Cerebellum (tissue), 4 donors: ENCODE measurements at places on chromosomes 4 and X. TPM values are rescaled to one million over a fixed set of nuclear protein-coding genes. Genes with fewer than 3 reads are reported as not detected.

The HSFX4 gene
- not detected for total RNA-seq

DNA sequence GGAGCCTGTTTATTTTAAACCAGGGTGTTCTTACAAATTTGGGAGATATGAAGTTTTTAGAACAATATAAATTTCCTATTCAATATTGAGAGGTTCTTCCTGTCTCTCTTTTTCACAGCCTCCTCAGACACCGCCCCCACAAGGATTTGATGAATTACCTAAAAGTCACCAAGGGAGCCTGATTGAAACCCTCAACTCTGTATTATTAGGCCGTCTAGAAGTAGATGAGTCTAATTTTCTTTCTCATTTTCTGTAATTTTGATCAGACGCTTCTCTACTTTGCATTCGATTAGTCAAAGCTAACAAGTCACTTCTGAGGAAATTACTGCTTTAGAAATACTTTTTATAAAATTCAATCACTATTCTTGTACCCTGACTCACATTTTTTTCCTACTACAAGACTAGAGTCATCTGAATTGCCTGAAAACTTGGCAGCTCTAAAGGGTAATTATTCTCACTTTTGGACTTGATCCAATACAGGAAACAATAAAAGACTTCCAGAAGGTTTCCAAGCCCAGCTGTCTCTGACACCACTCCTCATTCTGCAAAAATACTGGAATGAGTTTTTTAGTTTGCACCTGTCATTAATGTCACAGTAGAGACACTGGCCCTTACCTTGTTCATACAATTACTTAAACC, 111.2 kb downstream of the ELOVL6 start:
- DNase-seq, result peak; percentile 19

GRCh38 chr4:26105337-26105736, 191.3 kb downstream of the SMIM20 start:
- DNase-seq, result no peak

DNA sequence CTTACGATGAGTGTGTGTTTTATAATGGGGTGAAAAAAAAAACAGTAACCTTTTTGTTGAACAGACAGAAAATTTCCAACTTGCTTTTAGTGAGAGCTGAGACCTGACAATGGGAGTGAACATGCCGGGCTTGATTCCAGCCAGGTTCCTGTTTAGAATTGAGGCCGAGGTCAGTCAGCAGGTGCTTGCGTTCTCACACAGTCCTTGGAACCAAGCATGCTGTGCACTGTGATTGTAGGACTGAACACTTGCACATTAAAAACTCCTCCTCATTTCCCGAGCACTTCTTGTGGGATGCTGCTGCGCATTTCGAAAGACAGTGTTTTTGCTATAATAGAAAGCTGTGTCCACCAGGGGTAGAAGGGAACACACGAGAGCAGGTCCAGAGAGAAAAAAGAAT, 51.8 kb downstream of the TMEM131L start:
- DNase-seq, result no peak

The YY2 gene
- total RNA-seq, result 3.3 TPM

DNA sequence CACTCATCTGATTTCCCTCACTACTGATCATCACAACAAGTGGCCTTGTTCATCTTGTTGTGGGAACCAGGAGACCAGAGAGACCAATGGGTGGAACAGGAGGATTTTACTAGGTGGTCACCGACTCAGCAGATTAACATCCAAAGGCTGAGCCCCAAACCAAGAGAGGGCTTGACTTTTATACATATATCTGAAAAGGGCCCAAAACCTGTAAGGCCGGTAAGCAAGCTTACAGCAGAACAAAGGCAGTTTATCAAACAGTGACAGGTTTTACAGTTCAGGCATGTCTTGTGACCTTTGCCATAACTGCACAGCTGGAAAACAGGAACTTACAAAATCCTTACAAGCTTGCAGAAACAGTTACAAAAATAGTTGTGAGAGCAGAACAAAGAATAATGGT, 195.9 kb downstream of the OR13H1 start:
- DNase-seq, result no peak

GRCh38 chrX:34900691-34901090, 41.9 kb upstream of the FAM47B start:
- no peak for DNase-seq

DNA sequence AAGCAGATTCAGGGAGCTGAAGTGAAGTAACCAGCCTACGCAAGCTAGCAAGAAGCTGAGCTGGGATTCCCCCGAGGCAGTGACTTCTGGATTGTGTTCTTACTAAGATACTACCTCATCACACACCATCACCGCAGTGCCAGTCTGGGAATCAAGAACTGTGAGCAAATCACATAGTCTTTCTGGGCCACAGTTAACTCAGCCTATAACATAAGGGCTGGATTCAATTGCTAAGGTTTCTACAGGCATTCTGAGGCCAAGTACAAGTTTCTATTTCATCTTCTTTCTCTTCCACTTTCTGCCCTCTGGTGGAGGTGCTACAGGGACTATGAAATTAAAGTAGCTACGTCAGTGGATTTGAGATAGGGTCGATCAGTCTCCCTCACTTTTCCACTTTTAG, 1.4 kb upstream of the CORIN start:
- no peak for DNase-seq

DNA sequence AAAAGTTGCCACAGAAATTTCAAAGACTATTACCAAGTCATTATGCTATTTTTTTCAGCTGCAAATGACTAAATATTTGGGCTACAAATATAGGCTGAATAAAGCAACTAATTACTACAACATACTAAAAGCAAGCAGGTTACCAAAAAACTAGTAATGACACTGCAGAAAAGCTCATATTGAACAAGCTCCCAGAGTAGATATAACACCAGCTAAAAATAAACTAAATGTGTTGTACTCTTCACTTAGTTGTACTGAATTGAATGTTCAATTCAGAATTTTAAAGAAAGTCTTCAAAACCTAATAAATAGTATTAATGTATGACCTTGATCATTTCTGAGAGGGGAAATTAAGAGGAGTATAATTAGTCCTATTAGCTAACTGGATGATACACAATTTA, 12.0 kb downstream of the ATP8A1 start:
- no peak for DNase-seq

The TMSB15B gene
- total RNA-seq, result 33.6 TPM

GRCh38 chr4:104859601-104860237, 287.0 kb upstream of the TET2 start:
- no peak for DNase-seq

DNA sequence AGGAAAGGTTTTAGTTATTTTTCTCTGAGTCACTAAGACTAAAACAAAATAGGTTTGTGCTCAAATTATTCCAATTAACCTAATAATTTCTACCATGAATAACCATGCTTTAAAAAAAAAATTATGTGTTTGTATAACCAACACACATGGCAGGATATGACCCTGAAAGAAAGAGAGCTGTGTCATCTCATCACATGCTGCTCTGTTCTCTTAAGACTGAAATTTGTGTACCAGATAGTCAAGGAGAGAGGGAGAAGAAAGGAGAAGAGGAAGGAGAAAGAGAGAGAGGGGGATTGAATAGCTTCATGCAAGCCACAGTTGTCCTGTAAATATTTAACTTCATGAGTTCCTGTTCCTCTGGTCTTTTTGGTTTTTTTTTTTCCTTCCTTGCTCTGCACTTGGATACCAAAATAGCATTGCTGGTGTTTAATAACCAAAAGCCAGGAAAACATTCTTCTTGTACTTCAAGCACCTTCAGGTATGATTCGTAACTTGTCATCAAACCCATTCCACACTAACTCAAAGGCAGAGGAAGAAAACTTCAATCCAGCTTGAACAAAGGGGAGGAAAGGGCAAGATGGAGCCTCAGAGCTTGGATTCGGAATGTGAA, 6.4 kb upstream of the PROM1 start:
- no peak for DNase-seq

DNA sequence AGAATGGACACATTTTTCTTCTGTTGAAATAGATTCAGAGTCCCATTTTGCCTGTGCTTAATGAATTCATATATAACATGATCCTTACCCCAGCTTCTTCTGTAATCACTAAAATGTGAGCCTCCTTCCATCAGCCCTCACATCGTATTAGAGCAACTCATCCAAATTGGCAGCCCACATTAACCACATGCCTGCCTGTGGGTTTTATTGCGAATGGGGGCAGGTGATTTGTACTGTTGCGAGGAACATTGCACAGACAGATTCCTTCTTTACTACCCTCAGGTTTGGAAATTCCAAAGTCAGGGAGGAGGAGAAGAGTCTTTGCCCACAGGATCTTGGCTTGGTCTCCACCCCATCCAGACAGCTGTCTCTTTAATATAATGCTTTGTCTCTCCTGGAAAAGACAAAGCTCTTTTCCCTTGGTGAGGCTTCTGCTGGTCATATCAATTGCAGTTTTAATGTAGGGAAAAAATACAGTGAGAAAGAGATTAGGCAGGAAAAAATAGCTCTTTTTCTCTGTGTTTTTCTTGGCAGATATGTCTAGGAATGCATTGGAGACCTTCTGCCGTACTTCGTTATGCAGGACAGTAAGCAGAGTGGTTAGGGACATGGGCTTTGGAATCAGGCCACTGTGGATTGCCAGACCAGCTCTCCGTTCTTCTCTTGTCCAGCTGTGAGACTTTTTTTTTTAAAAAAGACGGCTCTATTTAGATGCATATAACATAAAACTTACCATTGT, 371.2 kb downstream of the AFF2 start:
- no peak for DNase-seq

The EXOC1 gene
- total RNA-seq, result 53.9 TPM

The SPANXB1 gene
- not detected for total RNA-seq

The IL13RA2 gene
- 1.5 TPM for total RNA-seq

The ZMAT1 gene
- 18.2 TPM for total RNA-seq

The MAGEE2 gene
- 2.0 TPM for total RNA-seq

DNA sequence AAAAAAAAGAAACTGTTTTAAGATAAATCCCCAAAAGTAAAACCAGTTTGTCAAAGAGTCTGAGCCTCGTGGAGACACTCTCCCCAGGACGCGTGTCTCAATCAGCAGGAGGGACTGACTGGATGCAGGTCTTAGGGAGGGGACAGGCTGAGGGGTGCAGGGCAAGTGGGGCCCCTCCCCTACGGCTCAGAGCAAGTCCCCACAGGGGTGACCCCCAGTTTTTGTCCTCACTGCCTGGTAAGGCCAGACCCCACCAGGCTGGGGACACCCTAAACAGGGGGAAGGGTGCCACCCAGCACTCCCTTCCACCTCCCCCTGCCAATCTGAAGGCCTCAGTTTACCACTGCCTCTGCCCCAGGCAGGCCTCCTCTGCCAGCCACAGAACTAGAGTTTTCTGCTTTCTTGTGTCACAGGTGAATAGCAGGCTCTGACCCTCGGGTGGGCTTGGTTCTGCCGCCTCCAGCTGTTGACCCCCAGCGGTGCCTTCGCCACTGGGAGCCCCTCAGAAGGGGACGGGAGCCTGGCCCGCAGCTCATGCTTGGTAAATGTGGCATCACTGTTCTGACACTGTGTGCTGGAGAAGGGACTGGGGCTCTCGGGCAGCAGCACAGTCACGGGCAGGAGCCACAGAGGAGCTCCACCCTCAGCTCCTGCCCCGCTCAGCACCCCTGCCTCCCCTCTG, 69.8 kb upstream of the MXD4 start:
- DNase-seq, result no peak

- peak; percentile 0 for DNase-seq
These were observed 141.0 kb upstream of the FAM47C start for GRCh38 chrX:36867143-36867542.

DNA sequence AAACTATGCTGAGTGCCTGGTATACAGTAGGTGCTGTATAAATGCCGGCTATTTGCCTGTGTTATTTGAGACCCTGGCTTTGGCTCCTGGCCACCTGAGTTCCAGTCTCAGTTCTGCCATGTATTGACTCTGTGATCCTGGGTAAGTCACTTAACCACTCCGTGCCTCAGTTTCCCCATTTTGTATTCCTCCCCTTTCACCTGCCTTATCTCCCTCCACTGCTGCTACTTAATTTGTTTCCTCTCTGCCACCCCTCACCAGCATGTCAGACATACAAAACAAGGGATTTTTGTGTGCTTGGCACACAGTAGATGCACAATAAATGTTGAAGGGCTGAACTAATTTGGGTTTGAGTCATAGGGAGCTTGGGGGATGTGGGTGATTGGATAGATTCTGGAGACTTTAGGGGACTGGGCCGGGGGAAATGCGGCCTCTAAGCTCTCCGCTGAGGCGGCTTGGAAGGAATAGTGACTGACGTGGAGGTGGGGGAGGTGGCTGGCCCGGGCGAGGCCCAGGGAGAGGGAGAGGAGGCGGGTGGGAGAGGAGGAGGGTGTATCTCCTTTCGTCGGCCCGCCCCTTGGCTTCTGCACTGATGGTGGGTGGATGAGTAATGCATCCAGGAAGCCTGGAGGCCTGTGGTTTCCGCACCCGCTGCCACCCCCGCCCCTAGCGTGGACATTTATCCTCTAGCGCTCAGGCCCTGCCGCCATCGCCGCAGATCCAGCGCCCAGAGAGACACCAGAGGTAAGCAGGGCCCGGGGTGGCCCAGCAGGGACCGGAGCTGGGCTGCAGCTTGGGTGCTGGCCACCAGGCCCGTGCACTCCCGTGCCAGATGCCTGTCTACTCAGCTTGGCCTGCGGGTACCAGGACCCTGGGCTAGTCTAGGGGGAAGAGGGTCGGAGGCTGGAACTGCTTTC, at the start of gene TIMP1:
TIMP1 (plus strand) TSS at position 706 of the 917 bp plus-strand sequence. CDS start 980 bp downstream, outside the sequence.
- peak; percentile 77 for DNase-seq

The FRMPD3 gene
- total RNA-seq, result 10.5 TPM

GRCh38 chr4:118749347-118749988, 64.3 kb downstream of the METTL14 start:
- DNase-seq, result no peak

DNA sequence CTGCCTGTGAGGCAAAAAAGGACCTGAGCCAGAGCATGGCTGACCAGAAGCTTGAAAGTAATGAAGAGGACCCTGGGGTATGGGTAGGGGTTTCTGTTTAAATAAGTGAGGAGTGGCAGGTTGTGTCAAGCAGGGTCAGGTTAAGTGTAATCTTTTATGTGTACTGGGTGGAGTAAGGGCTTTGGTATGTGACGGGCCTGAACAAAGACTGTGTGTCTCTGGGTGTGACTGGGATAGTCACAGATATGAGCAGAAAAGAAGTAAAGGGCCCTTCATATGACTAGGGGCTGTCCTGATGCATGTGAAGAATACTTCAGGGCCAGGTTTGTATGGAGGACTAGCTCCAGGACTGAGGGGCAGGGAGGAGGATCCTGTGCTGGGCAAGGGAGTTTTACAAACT, 82.4 kb downstream of the ITIH6 start:
- no peak for DNase-seq

GRCh38 chr4:78645853-78646757, 94.5 kb downstream of the ANXA3 start:
- no peak for DNase-seq

The SLC25A5 gene
- 80.8 TPM for total RNA-seq

The JADE1 gene
- 33.5 TPM for total RNA-seq

DNA sequence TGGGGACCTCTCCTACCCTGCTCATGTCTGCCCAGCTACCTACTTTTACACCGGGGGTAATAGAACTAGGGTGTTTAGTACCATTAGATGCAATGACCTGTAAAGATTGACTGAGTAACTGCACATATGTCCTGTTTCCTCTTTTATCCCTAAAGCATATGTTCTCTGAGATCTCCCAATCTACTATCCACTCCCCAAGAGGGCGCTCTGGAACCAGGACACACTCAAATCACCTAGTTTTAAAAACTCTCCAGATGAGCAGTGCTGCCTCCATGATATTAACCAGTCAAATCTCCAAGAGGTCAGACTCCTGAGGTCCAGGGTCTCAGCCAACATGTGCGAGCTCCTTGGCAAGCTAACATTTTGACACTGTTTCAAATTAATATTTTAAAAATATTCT, 87.0 kb upstream of the TSPAN5 start:
- peak; percentile 13 for DNase-seq

GRCh38 chr4:107685740-107686139, 34.3 kb downstream of the PAPSS1 start:
- no peak for DNase-seq

The PDGFRA gene
- 70.6 TPM for total RNA-seq

The GLRA2 gene
- 44.4 TPM for total RNA-seq

- DNase-seq, result no peak
These were observed 14.1 kb downstream of the CTBP1 start for GRCh38 chr4:1234811-1235292.
